KBM-7 (cell line): ENCODE measurements at places on chromosomes 3 and 15.
A peak's percentile ranks its signal among the peaks of the same experiment; 100 is the strongest.

- no peak for DNase-seq
Measured at GRCh38 chr15:78382114-78382880, 42.1 kb downstream of the CRABP1 start.

- DNase-seq = peak; percentile 71
Measured at GRCh38 chr15:72285927-72286516, 13.7 kb upstream of the PARP6 start.

- DNase-seq = peak; percentile 75
Measured at GRCh38 chr3:126731044-126731443, 27.0 kb downstream of the CHCHD6 start.

DNA sequence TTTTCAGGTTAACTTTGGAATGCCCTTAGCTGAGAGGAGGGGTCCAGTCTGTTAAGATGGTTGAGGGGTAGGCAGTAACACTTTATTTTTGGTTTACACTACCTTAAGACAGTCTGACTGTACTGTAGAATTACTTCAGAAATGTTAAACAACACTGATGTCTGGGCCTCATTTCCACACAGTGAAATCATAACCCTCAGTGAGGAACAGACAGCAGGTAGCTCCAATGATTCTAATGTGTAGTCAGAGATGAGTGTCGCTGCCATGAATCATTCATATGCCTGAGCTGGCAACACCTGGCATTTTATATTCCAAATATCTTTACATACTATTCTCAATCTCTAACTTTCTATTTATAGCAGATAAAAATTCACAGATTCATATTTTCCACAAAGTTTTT is 37.3 kb upstream of the POU1F1 start:
- no peak for DNase-seq

DNA sequence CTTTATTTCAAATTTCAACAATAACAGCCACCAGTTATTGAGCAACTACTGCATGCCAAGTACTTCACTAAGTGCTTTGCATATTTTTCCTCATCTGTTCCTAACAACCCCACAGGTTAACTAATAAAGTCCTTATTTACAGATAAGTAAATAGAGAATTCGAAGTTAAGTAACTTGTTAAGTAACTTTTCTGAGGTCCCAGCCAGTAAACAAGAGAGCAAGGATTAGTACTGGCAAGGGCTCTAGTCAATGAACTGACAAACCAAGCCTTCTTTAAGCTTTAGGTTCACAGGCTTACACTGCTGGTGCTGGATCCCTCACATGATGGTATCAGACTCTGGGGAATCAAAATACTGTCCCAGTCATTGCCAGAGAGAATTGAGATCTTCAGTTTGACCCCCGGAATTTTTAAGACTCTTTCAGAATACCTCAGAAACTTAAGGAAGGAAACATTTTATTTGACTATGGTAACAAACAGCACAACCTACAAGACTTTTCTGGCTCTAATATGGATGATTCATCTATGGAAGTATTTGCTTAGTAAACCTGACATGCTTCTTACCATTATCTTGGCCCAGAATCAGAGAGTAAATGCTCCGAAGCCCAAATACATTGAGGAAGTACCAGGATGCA is 16.5 kb downstream of the EMC3 start:
- no peak for DNase-seq

DNA sequence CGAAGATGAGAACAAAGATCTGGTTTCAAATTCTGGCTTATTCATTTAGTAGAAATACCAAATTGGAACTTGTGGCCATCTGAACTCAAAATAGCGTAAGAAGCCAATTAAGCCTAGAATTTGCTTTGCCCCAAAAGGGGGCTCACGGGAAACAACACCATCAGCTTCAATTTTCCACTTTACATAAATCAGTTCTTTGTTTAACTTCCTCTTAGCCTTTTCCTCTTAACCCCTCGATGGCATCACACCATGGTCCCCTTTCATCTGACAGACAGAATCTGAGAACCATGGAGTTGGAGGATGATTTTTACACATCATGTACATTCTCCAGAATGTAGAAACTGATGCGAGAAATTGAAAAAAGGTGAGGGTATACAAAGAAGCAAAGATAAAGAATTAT is 207.0 kb downstream of the FOXP1 start:
- no peak for DNase-seq

DNA sequence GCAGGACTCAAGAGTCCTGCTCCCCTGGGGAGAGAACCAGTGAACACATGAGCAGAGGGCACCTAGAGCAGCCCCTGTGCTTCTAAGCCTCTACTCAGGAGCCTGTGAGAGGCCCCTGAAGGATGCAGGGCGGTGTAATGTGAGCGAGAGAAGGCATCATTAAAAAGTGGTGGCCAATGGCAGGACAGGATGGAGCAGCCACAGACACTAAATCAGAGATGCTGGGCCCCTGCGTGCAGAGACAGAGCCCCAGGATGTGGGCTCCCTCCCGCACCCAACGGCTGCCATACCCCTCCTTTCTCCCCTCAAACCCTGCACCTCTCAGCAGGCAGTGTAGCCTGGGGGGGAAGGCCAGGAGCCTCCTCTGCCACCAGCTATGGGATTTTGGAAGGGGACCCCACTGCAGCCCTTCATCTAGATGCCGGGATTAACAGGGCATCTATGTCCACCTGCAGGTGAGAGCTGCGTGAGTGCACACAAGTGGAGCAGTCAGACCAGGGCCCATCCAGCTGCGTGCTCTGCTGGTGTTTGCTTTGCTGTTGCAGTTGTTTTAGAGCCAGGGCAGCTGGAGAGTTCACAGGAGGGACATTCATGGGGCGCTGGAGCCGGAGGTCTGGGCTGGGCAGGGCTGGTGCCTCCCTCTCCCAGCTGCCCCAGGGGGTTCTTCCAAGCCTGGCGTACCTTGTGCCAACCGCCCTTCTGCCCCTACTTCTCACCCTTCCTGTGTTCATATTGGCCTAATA is 5.1 kb upstream of the IQSEC1 start:
- no peak for DNase-seq

GRCh38 chr3:74041068-74041675 is 416.4 kb upstream of the PDZRN3 start:
- peak; percentile 2 for DNase-seq

DNA sequence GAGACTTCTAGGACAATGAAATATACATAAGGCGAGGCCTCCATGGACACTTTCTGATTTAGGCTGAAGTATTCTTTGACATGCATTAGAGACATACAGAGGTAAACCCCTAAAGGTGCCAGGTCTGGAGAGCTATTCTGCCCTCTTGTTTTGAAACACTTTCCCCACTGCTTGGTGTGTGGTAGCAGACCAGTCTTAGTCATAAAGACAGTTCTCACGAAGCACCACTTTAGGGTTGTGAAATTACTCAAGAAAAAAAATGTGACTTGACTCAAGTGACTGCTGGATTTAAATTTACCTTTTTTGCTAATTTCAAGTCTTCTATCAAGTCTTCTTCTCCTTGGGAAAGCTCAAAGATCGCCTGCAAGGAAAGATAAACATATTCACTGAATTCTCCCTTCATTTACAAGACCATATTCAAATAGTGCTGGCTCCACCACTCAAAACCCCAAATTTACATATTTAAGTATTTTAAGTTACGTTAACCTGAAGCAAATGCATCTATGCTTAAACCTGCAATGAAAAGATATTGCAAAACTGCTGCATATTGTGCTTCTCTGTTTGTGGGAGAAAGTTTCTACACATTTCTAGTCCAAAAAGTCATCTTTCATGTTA is 48.4 kb downstream of the ARHGEF3 start:
- DNase-seq = no peak

- DNase-seq = no peak
Measured at GRCh38 chr3:126105691-126106187, 21.8 kb upstream of the SLC41A3 start.

- peak; percentile 12 for DNase-seq
Measured at GRCh38 chr3:160986069-160986468, 119.1 kb downstream of the B3GALNT1 start.

DNA sequence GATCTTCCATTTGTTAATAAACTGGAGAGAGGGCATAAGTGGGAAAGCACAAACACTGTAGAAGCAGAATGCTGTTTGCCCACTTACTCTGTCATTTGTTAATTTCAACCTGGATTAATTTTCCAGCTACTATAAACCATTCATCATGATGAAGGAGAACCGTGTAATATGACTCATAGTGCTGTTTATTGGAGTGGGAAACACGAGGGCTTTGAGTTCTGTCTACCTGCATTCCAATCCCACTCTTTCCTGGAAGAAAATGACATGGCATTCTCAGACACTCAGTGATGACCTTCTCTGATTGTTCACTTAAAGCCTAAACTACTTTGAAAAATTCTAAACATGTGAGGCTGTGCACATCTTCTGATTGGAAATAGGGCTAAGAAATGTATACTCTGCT is 826.7 kb downstream of the AGBL1 start:
- no peak for DNase-seq

GRCh38 chr3:11195721-11196332 is 41.5 kb downstream of the HRH1 start:
- DNase-seq = no peak

DNA sequence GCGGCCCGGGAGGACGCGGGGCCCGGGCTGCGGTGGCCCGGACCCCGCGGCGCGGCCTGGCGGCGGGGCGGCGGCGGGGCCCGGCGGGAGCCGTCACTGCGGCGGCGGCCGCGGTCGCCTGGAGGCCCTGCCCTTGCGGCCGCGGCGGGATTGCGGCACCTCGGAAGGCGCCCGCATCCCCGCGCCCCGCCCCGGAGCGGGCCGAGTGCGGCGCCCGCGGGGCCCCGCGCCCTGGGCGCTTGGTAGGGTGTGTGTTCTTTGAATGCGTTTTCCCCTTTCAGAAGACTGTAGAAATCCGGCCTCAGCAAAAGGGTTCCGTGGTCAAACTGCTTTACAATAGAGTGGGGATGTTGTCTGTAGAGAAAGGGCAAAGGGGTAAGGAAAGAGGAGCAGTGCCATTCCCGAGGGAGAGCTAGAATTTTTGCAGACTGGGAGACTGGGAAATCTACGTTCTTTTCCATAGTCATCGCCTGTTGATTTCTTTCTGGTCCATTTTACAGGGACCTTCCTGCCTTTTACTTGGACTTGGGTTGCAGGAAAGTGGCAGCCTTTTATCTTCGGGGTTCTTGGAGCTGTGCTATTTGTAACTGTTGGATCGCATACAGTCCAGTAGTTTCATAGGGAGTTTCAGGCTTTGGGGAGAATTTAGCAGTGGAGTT is 630 bp downstream of the SNRK start:
- peak; percentile 45 for DNase-seq
